ENCODE measurements at places on chromosomes 6 and 20.

DNA sequence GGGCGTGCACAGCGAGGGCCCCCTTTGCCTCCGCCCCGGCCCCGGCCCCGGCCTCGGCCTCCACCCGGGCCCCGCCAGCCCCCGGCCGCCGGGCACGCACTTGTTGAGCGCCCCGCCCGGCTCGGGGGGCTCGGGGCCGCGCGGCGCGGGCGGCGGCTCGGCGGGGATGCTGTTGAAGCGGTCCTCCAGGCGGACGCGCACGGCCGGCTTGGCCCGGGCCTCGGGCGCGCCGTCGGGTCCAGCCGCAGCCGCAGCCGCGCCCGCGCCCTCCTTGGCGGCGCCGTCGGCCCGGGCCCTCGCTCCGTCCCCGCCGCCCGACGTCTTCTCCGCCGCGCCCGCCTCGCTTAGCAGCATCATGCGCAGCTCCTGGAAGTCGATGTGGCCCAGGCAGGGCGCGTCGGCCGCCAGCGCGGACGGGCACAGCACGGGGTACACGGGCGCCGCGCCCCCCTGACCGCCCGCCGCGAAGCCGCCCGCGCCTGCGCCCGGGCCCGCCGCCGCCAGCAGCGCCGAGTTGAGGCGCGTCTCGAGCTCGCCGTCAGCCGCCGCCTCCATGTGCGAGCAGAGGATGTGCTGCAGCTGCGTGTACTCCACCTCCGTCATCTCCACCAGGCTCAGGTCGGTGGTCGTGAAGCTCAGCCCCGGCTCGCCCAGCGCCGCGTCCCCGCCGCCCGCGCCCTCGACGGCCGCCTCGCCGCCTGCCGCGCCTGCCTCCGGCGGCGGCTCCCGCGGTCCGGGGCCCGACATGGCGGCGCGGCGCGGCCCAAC is 514 bp downstream of the TCFL5 start:
- DNase-seq: no peak

GRCh38 chr20:38076548-38076947 is 43.0 kb downstream of the RPRD1B start:
- no peak for DNase-seq

- no peak for DNase-seq
These were observed 323.3 kb upstream of the NT5E start for GRCh38 chr6:85126485-85127167.

DNA sequence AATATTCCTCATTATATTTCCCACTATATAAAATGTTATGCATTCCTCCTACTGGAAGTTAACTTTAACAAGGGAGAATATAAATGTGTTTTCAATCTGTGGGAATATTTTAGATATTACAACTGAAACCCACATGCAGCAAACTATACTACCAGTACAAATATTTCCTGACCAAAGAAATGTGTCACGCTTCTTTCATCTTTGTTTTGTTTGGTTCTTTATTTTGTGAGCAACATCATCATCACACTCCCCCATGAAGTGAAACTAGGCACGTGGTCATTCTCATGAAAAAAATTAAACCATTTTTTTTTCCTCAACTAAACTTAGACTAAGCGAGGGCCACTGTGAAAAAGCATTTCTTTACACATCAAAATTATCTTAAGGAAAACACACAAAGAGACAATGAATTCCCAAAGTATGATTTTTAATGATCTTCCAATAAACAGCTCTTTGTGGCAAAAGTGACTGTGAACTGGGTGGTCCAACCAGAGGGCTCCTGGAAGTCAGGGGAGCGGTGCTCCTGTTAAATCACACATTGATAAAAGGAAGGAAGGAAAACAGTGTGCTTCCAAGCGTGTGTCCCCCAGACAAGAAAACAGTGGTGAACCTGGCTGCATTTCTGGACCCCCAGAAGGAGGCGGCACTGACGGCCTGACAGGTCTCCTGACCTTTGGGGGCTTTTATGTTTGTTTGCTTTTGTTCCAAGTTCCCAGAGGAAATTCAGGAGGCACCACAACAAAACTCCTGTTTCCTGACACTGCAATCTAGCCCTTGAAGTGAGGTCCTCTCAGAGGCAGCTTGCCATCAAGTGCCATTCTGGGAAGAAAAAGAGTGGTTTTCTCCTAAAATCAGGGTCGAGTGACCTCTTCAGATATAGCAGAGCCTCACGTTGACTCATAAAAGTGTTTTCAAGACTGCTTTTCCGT is 166.8 kb upstream of the FOXQ1 start:
- DNase-seq: no peak

- DNase-seq: no peak
These were observed 770 bp downstream of the KIF3B start for GRCh38 chr20:32278199-32278643.

DNA sequence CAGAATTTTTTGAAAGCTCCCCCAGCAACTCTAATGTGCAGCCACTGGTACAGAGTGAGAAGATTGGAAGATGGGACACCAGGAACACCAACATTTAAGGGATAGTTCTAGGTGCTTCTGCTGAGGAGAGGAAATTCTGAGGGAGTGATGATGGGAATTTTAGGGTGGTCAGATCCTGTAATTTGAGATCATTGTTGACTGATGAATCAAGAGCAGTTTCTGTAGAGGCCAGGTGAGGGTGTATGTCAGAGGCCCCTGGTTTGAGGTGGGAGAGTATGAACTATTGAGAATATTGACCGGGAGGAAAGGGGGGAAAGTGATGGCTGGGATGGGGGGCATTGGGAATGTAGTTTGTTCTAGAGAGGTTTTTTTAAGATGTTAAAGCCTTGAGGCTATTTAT is 47.2 kb downstream of the PTPRA start:
- DNase-seq: no peak

GRCh38 chr6:163348789-163349680 is 65.5 kb upstream of the QKI start:
- DNase-seq: no peak

DNA sequence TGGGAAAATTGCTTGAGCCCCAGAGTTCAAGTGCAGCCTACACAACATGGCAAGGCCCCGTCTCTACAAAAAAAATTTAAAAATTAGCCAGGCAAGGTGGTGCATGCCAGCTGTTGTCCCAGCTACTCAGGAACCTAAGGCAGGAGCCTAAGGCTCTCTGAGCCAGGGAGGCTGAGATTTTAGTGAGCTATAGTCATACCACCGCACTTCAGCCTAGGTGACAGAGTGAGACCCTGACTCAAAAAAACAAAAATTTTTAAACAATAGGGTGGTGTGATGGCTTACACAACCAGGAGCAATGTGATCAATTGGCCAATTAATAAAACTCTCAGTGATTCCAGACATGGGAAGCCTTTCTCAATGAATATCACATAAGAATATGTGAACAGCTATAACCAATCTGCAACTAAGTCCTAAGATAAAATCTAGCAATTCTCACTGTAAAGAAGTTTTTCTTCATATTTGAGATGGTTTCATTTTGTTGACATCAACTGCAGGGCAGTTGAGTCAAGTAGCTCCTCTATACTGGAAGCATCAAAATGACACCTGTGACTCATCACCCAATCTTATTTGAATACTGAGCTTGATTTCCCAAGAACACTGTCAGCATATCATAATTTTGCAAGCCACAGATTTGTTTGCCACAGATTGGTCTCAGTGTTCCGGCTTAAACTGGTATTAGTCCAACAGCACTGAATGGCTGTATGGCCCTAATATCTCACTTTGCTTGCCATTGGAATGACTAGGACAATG is 169.0 kb upstream of the GJE1 start:
- no peak for DNase-seq

DNA sequence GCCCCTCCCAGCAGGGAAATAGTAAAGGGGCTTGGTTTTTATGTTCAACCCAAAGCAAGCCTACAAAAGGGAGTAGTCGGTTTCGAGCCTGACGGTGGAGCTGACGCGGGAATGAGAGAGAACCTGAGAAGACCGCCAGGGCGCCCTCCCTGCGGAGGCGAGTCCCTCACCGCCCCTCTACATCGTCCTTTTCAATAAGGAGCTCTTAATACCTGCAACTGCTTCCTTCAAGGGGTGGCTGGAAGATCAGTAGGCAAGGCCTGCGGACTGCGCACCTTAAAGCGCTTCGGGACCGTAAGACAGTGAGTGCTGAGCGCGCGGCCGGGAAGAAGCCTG is 709 bp upstream of the ZNF76 start:
- no peak for DNase-seq

- DNase-seq: no peak
These were observed 208.6 kb upstream of the AGPAT4 start for GRCh38 chr6:161482517-161482858.

- DNase-seq: no peak
These were observed 38.6 kb downstream of the COL9A1 start for GRCh38 chr6:70264306-70264705.

- DNase-seq: no peak
These were observed 55.1 kb upstream of the B3GAT2 start for GRCh38 chr6:71011871-71012371.

DNA sequence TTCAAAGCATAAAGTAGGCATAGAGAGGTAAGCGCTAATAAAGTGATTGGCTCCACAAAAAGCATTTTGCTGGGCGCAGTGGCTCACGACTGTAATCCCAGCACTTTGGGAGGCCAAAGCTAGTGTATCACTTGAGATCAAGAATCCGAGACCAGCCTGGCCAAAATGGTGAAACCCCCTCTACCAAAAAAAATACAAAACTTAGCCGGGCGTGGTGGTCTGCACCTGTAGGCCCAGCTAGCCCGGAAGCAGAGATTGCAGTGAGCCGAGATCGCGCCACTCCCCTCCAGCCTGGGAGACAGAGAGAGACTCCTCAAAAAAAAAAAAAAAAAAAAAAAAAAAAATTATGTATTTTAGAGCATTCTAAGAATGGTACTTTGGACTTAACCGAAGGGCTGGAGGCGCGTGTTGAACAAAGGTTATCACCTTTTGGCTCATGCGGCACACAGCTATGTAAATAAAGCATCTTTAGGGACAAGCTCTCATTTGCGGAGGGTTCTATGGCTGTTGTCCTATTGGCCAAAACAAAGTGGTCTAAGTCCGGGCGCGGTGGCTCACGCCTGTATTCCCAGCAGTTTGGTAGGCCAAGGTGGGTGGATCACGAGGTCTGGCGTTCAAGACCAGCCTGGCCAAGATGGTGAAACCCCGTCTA is 17.4 kb downstream of the HFE start:
- DNase-seq: no peak

DNA sequence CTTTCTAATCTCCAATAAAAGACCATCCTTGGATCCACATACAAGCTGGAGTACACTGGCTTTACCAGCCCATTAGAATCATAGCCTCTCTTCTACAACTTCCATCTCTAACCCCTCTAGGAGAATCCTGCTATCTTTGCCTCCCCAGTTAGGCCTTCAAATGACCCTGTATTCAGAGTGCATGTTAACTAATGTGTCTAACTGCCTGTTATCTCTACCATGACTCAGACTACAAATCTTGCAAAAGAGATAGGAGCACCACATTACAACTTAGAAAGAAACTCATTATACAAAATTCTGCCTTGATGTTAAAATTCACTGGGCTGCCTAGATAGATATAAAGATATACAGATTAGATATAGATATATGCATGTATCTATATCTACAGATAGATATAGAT is 28.2 kb downstream of the GPR63 start:
- no peak for DNase-seq

DNA sequence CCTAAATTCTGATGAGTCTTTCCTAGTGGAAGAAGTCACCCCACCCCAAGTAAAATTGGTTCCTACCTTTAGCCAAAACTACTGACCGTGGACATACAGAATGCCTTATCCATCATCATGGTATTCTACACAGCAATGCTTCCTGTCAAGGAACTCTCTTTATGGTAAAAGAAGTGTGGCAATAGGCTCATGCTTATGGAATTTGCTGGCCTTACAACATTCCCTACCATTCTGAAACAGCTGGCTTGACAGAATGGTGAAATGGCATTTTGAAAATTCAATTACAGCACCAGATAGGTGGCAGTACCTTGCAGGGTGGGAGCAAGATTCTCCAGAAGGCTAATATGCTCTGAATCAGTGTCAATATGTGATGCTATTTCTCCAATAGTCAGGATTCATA is 41.8 kb upstream of the BACH2 start:
- DNase-seq: no peak

GRCh38 chr6:96923871-96924493 is 546 bp upstream of the KLHL32 start:
- no peak for DNase-seq
